ENCODE measurements at places on chromosomes 3 and 15.

GRCh38 chr15:63059573-63060216 lies 17.1 kb downstream of the TPM1 start:
- DNase-seq, result no peak

GRCh38 chr15:91407269-91407889 lies 307.3 kb downstream of the SV2B start:
- no peak for DNase-seq

GRCh38 chr3:54865316-54865715 lies 62.5 kb downstream of the LRTM1 start:
- no peak for DNase-seq

GRCh38 chr3:187713504-187713903 lies 11.1 kb upstream of the RTP2 start:
- DNase-seq, result no peak

- no peak for DNase-seq
These were observed 30.2 kb downstream of the EIF4E3 start for GRCh38 chr3:71695000-71695482.

GRCh38 chr3:197001972-197002700 lies 27.5 kb downstream of the MELTF start:
- DNase-seq, result no peak

- no peak for DNase-seq
These were observed 70.5 kb downstream of the CHD2 start for GRCh38 chr15:92970656-92971055.

DNA sequence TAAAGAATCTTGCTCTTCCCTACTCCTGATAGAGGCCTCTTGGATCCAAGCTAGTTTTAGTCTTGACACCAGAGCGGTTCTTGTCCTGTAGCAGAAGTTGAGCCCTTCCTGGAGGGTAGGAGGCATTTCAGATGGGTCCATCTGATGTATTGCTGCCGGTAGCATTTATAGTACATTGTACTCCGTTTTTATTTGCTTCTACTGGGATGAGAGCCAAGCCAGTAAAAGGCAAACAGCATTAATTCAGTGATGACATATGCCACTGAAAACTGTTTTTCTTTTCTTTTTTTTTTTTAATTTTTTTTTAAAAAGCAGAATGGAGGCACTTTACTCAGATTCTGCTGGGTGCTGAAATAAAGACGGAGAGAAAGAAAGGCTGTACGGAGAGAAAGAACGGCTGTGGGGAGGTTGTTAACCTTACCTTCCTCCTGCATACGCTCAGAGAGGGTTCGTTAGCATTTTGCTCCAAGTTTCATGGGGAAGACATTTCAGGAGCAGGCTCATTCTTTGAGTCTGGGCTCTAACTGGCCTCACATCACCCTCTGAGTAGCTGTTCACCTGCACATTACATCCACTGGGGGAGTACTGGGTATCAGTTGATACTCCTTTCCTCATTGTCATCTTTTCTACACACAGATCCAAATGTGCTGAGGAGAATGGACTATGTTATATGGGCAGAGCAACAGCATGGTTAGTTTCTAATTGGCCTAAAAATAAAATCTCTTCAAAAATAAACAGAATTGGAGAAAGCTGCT lies 161.5 kb downstream of the FEZF2 start:
- DNase-seq, result no peak

DNA sequence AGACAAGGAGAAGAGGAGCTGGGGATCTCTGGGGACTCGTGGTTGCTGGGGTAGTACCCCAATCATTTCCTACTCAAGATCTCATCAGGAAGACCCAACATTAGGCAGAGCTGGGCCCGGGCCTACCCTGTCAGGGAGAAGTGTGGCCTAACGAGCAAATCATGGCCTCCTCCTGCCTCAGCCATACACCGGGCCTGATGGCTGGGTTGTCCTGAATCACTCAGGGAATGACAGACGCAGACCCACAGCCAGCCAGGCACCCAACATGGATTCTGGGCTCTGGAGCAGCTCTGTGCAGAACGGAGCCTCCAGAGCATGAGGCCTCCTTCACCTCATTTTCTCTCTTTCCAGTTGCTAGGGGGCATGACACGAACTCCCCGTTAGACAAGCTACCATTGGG lies 19.7 kb downstream of the ITGA11 start:
- DNase-seq, result no peak

- no peak for DNase-seq
These were observed 3.1 kb downstream of the IFRD2 start for GRCh38 chr3:50289130-50289529.

- no peak for DNase-seq
These were observed 43.0 kb downstream of the FBN1 start for GRCh38 chr15:48602358-48603122.

- peak; percentile 38 for DNase-seq
These were observed 251.0 kb upstream of the ICE2 start for GRCh38 chr15:60729850-60730458.

DNA sequence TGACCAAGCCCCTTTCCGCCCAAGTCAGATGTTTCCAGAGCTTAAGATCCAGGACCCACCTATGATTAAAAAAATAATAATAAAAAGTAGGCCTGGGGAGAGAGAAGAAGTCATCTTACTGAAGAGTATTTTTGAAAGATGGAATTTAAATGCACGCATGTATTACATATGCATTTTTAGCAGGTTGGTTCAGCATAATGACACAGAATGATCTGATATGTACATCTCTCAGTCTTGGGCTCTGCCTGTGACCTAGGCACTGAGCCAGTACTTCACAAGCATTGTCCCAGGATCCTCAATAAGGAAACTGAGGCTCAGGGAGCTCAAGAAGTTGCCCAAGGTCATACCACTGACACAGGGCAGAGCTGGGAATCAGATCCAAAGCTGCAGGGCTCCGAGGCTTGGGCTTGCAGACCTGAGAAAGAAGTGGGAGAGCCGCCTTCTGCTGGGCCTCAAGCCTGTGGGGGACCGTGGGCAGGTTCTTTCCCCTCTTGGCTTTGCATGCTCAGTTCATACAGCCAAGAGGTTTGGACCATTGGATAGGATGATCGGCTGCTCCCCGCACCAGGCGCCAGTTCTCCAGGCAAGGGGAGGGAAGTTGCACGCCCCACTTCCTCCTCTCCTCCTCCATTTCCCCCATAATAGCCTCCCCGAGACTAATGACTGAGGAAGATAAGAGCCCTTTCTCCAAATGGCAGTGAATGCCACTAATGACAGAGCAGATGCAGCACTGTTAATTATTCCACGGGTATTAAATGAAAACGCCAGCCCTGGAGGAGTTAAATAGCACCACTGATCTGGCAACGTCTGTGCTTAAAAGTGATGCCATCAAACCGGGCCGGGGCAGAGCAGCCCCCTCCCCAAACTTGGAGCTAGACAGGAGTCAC lies 6.9 kb downstream of the SLC6A1 start:
- no peak for DNase-seq

DNA sequence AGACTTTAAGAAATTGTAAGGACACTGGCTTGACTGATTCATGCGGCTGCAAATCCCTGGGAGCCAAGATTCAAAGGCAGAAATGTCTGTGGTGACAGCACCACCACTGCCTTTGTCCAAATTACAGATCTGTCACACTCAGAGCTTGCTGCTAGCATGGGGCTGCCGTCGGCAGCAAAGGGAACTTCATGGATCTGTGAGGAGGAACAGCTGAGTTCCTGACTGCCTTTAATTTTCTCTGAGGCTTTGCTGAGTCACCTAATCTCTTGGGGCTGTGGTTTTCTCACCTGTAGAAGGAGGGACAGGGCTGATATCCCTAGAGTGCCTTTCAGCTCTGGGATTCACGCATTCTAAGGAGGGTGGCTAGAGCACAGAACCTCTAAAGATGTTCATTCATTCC lies 4.1 kb upstream of the PAK6 start:
- no peak for DNase-seq
